ENCODE measurements at places on chromosomes 1 and 21.

DNA sequence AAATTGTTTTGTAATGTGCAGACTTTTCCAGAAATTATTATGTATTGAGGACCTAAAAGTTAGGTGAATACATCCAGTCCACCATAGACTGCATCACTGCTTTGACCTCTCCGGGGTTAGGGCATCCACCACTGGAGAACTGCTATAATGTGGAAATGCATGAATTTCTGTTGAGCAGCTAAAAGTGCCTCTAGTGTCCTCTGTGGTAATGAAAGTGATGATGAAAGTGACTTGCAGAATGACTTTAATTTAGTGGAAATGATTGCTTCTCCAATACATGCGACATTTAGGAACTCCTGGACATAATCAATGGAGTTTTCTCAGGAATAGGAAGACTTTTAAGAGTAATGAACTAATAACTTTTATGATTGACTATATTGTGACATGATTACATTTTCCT, 170.8 kb downstream of the LBR start:
- no peak for DNase-seq

DNA sequence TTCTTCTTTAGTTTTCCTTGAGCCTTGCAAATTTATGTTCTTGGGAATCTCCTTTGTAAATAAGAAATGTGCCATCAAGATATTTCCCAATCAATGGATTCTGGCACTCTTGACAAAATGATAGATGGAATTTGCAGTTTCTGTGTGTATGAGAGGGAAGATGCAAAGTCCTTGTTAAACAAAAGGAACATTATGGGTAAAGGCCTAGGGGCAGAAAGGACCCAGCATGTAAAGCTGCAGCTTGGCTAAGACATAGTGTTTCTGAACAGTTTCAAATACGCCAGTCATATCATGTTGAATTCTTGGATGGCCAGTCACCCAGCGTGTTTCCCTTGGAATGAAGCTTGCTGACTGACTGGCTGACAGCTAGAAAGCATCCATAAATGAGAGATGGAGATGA, 210.8 kb downstream of the NFIA start:
- no peak for DNase-seq

GRCh38 chr1:185376840-185377635, 60.0 kb upstream of the IVNS1ABP start:
- no peak for DNase-seq

- DNase-seq, result no peak
These were observed 263.9 kb upstream of the KAZN start for GRCh38 chr1:14334336-14335176.

Measured in NCI-H510A treated with DMSO at 0.1 percent for 48 hours (cell line).